ENCODE measurements at places on chromosomes 1 and 21.

DNA sequence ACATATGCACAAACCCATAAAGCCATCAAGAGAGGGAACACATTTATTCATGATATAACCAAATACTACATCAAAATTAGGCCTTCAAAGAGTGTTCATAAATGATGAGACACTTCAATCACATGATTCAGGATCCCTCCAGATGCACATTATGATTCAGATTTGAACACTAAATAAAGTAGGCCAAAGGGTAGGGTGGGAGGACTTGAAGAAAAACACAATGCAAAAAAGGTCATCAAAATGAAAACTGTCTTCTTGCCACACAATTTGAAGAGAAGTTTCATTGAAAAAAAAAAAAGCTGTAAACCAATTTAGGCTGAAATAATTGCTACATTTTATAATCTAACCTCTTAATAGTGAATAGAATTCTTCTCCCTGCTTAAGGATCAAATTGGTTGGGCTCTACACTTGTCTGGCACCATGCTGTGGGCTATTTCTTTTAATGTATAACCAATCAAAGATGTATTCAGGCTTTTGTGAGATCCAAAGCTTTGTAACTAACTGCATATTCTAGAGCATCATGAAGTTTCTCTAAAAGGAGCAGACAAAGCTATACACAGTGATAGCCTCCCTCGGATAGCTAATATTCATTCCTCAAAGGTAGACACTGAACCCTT, 58.1 kb downstream of the ZSWIM5 start:
- no peak for DNase-seq

- no peak for DNase-seq
These were observed 20.9 kb upstream of the GORAB start for GRCh38 chr1:170511038-170511437.

GRCh38 chr1:9689971-9690381, 38.4 kb downstream of the PIK3CD start:
- DNase-seq = peak; percentile 40

DNA sequence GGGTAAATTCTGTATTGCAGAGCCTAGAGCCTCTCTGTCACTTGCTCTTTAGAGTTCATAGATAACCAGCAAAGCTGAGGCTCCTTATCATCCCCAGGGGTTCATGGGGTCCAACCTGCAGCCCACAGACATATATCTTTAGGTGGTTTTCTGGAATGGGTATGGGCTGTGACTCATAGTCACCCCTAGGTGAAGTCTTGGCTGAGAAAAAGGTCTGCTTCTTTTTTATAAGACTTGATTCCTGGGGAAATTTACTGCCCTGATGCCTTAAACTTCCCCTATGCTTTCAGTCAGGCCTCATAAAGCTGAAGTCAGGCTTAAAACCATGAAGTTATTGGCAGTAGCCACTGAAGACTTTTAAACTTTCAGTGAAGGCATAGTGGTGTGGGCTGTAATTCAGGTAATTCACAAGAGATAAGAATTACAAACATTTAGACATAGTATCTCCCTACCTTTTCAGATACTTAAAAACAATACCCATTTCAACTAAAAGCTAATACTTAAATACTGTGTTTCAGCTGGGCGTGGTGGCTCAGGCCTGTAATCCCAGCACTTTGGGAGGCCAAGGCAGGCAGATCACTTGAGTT, 46.8 kb downstream of the MACO1 start:
- DNase-seq = no peak

DNA sequence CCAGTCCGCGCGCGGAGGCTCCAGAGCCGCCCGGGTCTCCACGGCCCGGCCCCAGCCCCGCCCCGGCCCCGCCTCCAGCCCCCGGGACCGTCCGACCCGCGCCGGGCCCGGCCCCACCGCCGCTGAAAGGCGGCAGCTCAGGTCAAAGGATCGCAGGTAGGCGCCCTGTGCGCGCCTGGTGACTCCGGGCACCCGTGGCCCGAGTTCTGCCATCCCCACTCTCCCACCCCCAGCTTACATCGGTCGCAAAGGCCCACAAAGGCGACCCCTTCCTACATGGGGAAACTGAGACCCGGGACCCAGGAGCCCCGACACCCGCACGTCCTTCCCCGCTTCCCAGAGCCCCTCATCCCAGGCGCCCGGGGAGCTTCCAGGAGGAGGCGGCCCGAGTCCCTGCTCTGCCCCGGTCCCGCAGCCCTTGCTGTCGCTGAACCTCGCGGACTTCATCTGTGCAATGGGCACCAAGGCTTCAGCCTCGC, at the start of gene TMEM200B:
Gene TMEM200B (minus strand): TSS at position 17 of the 479 bp plus-strand sequence. CDS start 2,075 bp downstream, outside the sequence.
- no peak for DNase-seq

GRCh38 chr1:101178688-101179491, 57.9 kb upstream of the S1PR1 start:
- DNase-seq = no peak

DNA sequence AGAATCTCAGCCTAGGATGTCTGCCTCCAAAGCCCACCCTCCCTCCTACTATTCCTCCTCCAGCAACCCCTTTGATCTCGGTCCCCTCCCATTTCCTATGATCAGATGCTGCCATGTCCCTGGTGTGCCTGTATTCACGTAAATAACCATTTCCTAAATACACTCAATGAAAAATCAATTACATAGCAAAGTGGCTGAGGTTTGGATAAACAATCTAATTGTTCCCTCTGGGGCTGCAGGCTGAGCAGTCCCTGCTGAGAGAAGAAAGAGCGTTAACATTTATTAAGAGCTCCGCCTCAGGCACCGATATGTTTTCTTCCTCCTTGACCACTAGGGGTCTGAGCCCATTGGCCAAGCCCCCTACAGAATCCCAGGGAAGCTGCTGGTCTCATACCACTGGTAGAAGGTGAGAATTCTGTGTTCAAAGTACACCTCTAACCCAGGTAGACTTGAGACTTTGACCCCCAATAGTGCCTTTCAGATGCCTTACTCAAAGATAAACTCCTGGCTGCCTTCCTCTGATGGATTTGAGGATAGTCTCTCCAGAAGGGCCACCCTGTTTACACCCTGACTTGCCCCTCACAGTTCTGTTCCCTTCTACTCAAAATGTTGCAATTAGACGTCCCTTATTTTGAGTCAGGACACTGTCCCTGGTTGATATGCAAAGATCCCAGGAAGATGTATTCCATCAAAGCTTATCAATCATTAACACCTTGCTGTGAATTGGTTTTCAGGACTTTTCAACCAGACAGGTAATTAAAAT, 33.9 kb upstream of the CAMK1G start:
- DNase-seq = no peak

- no peak for DNase-seq
These were observed 562.6 kb downstream of the PTPRU start for GRCh38 chr1:29798699-29799566.
